Activated CD8-positive, alpha-beta memory T cell treated with anti-CD3 and anti-CD28 coated beads for 1 hour (primary cell): ENCODE measurements at places on chromosomes 3 and 15.

DNA sequence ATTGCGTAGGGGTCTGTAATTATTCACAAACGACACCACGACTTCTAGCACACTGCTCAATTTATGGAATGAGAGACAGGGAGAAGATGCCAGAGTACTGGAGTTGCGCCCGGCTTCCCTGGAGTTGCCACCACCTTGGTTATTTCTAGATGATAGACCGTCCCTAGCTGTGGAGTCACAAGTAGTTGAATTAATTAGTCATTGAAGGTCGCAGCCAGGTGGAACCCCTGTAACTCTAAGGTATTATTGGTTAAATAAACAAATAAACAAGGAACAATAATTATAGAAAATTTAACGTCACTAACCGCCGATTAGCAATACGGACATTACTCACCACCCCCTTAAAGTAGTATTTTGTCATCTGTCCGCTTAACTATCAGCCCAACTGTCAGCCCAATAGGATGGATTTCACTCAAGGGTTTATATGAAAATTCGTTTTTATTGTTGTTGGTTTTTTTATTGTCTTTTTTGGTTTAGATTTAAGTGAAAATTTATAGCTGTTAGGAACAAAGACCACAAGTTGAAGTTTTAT, 911 bp upstream of the AZI2 start:
- DNase-seq: no peak

DNA sequence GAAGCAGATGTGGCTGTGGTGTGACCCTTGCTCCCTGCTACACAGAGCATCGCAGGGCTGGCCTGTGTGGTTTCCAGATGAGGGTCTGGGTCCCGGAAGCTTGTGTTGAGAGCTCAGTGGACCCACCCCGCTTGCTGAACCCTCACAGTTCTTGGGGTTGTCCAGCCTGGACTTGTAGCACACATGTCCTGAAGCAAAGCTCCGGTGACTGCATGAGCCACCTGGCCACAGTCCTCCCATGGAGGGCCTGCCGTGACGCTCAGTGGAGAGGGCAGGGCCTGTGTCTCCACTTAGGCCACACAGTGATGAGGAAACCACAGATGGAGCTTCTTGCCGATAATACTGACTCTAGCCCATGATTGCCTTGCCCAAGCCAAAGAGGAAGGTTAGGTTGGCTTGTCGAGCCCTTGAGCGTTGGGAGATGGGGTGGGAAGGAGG, 62.6 kb downstream of the RGMA start:
- no peak for DNase-seq

DNA sequence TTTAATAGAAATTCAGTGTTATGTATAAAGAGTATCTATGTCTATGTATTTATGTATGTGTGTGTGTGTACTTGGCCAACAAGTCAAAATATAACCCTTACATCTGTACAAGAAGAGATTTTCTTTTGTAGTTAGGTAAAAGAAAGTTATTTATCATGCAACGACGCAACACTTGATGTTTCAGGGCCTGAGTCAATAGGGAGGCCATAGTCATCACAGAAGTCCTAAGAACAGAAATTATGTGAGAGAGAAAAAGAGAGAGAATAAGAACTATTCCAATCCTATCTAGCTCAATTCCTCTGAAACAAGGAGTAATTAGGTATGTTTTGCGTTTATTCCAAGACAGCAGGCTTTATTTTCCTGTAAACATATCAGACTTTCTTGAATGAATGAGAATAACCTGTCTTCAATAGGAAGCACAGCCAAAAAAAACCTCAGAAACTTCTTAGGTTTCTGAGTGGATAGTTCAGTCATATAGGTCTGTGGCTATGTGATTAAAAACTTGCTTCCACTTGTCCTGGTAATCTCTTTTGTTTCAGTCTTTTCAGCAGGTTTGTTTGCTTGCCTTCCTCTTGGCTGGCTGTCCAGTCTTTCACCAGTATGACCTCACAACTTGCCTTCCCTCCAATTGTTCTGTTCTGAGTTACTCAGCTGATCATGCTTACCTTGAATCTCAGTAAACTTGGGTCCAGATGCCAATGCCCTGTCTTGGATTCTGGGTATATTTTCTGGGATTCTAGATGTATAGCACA, 382.4 kb upstream of the GBE1 start:
- no peak for DNase-seq

DNA sequence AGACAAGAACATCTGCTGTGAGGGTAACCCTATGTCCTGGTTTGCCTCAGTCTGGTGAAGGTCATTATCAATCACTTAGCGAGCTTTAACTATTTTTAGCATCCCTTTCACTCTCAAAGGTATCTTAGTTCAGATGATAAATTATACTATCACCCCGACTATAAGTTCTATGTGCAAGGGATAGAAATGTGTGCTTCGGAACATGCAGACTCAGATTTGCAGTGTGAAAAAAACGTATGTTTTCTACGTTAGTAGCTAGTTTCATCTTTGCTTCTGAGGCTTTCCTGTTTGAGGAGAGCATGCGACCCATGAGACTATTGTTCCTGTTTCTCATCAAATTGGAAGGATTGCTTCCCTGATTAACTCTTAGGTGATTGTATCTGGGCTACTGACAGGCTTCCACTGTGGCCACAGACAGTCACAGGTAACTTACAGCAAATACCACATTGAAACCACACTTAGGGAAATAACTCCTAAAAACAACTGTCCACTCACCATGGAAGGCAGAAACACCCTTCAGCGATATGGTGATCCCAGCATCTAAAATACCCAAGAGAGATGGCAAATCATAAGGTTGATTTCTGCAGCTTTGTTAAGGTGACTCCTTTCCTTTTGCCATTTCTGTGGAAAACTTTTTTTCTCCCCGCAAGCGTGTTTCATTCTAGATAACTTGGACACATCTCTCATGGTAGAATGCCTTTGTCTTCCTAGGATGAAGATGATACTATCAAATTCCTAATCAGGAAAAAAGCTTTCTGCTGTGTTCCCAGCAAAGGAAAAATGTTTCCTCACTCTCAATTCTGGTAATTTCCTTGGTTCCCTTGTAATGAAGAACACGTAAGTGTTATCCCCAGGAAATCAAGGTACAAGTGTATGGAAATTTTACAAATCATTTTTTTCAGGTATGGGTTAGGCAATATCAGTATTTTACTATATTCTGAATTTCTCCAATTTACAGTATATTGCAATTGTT, 5.2 kb downstream of the GCSAM start:
- DNase-seq: no peak

DNA sequence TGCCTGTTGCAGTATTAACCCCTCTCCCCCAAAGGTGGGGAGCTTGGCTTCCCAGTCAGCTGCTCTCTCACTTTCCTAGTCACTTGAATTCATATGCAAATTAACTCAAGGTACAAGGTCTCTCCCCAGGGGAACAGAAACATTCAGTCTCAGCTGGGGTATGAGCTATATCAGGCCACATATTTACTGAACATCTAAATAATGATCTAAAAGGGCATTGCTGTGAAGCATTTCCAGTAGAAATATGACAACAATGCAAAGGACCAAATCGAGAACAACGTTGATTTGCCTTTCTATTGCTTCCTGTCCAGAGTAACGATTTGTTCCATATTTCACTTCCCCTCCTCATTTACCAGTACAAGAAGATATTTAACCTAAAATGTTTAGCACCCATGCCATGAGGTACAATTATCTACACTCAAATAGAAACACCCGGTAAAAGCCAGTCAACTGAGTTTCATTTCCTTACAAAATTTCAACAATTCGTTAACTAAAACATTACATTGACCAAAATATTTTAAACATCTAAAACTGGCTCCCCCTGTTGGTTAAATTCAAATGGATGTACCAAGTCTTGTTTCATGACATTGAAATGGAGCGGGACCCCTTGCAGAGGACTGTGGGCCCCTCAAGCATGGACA, 36.5 kb upstream of the KLHL6 start:
- no peak for DNase-seq
